COR-L47 (cell line): ENCODE measurements at places on chromosomes 1 and 21.

GRCh38 chr1:216854836-216855484, 131.7 kb upstream of the ESRRG start:
- DNase-seq = no peak

DNA sequence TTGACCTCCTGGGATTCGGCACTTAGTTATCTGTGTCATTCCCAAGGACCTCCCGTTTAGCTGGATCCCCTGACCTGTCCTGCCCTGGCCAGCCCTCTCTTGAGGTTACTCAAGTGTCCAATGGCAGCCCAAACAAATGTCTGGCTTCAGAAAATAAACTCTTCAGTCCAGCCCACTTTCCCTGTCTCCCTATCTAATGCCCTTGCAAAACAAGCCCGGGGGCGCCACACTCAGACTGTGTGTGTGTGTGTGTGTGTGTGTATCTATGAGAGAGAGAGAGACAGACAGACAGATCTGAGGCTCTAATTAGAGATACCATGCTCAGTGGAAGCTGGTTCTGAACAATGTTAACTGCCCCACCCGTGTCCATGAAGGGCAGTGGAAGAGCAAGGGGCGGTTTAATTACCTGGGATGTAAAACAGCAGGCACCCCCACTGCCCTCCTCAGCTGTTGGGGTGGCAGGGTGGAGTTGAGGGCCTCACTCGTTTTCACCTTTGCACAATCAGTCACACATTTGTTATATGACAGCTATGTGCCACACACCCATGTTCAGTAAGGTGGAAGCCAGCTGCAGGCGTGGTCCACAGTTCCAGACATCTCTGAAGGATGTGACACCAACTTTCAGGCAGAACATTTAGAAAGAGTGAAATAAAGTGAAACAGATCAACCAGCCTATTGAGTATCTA, 57.4 kb downstream of the B3GALT5 start:
- DNase-seq = peak; percentile 47

DNA sequence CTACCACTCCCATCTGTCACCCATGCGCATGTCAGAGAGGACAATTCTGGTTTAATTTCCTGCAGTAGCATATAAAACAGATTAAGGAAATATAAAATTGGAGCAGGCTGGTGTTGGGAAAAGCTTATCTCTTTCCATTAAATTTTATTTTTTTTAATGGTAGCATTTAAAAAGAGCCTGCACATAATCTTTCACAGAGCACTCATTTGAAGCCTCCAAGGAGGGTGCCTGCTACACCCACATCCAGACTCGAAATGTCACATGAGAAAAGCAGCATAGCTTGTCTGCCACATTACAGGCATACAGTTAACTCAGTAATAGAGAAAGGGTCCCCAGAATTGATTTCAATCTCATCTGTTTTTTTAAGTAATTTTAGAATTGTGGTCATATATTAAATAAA, 599.0 kb downstream of the KIF26B start:
- no peak for DNase-seq

- DNase-seq = no peak
Measured at GRCh38 chr1:11990303-11991032, 10.2 kb downstream of the MFN2 start.

DNA sequence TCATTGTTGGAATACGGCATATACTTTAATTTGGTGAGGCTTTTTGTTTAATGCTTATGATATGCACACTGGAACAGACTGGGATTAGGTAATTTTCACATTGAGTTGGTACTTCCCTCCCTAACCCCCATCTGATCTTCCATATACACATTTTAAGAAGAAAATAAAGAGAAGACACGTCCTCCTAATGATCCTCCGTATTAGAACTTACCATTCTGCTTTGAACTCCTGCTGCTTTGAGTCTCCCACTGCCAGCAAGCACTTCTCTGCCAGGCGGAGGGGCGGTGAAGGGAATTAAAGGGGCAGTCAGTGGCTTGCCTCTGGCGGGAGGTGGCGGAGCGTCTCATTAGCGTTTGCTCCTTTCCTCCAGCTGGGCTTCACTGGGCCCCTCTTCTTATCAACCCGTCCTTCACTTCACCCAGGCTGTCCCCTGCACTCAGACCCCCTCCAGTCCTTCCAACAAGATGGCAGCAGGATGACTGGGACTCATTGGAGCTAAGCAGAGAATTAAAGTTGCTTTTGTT, 433.4 kb downstream of the KIF26B start:
- DNase-seq = no peak

DNA sequence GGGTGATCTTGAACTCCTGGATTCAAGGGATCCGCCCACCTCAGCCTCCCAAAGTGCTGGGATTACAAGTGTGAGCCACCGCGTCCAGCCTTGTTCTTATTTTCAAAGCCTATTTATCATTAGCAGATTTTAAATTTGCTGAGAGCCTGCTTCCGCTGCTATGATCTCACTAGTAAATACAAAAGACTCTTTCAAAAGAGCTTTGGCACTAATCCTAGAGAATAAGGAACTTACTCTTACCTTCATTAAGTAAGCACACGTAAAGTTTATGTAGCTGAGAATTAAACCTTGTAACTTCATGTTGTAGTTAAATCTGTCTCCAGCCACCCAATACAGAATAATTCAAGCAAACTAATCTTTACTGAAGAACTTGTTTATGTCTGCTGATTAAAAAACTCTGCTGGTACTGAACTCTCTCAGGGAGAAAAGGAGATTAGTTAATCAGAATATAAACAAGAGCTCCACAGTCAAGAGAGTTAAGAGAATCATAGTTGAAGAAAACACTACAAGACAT, 72.3 kb downstream of the RUSC1 start:
- no peak for DNase-seq

DNA sequence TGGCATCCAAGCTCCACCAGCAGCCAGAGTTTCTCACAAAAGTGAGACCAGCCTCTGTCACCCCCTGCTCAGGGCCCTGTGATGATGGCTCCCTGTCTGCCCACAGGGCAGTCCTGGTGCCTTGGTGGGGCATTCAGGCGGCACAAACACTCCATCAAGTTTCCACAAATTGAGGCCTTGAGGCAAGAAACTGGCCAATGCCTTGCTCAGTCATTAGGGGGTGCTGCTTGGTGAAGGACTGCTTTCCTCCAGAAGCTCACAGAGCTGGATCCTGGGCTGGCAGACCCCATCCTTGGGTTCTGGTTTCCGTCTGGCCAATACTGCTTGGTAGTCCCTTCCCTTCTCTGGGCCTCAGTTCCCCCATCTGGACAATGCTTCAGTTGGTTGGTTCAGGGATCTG, 12.5 kb upstream of the AHDC1 start:
- no peak for DNase-seq

DNA sequence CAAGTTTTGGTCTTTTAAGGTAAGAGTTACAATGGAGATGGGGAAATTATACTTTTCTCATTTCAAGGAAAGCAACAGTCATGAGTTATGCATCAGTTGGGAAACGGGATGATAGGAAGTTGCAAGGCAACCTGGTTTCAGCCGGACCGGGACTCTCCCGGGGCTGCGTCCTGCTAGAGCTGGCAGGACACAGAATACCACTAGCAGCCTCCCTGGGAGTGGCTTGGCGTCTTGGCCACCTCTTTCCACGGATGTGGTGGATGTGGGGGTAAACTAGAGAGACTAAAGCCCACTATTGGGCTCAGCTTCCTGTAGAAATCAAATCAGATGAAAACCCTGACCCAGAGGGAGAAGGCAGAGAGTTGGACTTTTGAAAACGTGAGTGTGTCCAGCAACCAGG, 71.9 kb downstream of the ADARB1 start:
- DNase-seq = no peak

GRCh38 chr1:40257313-40257687, 736 bp upstream of the ZMPSTE24 start:
- peak; percentile 46 for DNase-seq

DNA sequence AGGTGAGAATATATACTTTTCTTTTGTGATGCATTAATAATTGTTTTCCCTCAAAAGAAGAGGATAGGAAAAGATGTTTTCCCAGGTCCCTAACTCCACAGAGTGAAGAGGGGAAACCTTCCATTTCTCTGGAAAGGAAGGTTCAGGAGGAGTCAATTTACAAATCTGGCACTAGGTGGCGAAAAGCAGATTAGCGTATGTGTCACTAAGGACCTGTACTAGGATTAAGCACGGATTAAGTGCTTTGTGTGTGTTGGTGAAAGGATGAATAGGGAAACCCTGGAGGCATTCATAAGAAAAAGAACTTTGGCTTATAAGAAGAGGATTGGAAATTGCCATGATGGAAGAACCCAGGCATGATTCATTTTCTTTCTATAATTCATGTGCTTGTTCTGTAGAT, 410.1 kb upstream of the PLXNA2 start:
- DNase-seq = peak; percentile 15

DNA sequence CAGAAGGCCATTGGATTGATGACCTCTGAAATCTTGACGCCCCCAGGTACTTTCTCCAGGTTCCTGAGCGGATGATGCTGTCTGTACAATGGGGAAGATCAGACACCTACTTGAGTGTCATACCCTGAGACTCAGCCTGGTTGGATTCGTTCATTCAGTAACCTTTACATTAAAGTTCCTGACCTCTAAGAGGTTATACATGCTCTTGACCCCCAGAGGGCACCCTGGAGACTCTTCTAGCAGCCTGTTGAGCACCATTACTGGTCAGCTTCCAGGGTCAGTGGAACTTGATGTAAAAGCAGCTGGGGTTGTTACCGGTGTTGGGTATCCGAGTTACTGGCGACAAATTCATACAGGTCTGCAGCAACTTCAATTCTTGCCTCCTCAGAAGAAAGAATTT, 114.3 kb upstream of the ZNF678 start:
- no peak for DNase-seq

DNA sequence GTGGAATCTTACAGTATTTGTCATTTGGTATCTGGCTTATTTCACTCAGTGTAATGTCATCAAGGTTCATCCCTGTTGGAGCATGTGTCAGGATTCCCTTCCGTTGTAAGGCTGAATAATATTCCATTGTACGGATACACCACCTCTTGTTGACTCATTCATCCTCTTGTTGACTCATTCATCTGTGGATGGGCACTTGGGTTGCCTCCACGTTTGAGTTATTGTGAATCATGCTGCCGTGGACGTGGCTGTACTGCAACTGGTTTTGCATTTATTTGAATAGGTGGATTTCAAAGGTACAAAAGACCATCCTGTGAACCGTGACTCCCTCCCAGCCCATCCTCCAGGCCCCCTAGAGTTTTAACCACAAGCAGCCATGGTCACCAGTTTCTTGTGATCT, 11.9 kb upstream of the TCP10L start:
- no peak for DNase-seq

GRCh38 chr1:109767637-109768334, 4.1 kb upstream of the EPS8L3 start:
- no peak for DNase-seq
